M059J (cell line): ENCODE measurements at places on chromosomes 1 and 21. TPM values are rescaled to one million over a fixed set of nuclear protein-coding genes. Genes with fewer than 3 reads are reported as not detected.
A peak's percentile ranks its signal among the peaks of the same experiment; 100 is the strongest.

GRCh38 chr1:102699524-102699923, 408.8 kb downstream of the COL11A1 start:
- DNase-seq: no peak

DNA sequence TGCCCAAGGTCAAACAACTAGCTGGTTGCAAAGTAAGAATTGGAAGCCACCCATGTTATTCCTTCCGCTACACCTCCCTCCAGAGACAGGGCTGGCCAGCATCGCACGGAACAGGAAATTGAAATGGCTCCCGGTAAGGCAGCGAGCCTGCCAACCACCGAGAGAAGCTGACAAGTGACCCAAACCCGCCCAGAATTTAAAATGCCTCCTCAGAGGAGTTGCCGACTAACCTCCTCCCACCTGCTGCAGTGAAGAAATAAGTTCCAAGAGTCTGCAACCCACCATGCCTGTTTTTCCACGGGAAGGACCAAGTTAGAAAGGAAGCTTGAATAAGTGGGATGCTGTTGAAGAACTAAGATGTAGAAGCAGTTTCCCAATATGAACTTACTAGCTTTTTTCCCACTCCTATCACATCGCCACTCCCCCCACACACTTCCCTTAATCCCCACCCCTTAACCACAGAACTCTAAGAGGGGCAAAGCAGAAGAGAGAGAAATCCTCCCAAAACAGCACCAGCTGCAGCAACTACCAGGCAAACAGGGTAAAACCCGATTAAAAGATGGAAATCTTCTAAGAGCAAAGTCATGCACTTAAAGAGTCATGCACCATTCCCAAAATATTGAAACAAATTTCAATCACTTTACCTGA, 78.6 kb downstream of the TIAM1 start:
- no peak for DNase-seq

- DNase-seq: no peak
These were observed 65.9 kb upstream of the L1TD1 start for GRCh38 chr1:62128745-62129144.

- DNase-seq: no peak
These were observed 60.3 kb downstream of the FH start for GRCh38 chr1:241459186-241459802.

DNA sequence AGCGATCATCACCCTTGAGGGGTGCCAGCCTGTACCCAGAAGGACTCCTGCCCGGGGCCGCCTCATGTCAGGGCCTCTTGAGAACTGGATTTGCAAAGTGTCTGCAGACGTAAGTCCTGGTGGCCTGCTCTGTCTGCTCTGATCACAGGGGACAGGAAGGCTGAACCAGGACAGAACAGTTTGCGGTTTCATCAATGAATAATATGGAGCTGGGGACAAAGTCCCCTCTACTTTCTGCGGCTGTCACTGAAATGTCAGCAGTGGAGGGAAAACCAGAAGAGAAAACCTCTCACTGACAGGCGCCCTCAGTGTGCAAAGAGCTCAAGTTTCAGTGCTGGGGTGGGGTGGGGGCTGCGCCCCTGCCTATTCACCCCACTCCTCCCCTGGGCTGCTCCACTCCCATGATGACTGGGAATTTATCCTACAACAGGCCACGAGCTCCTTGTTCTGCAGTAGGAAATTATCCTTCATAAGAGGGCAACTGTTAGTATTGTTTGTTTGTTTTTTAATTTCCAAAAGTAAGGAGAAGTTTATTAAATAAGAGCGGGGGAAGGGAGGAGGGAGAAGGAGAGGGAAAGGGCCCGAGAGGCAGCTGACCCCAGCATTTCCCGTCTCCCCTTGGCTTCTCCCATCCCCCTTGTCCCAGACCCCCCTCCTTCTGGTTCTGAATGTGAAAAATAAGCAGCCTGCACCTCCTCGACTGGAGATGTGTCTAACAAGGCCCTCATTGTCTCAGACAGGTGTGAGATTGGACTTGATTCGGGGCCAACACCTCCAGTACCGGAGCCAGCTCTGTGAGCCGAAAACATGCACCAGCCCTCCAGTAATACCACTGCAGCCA, 149.2 kb downstream of the CLIC6 start:
- DNase-seq: no peak

DNA sequence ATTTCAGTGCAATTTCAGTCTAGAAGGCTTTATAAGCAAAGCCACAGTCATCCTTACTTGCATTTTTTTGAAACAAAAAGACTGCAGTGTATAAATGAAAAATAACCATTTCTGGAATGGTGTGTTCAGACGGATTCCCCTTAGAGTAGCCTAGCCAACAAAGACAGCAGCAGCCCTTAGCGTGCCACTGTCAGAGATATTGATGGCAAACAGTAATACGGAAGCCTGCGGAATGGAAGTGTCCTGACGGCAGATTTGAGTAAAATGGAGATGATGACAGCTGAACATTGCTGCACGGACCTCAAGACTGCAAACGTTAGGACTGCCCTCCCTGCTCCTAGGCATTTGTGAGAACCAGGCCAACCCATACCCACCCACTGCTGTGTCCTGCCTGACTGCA, 54.7 kb downstream of the PDE9A start:
- DNase-seq: no peak

GRCh38 chr1:39165049-39165448, 39.4 kb upstream of the MACF1 start:
- DNase-seq: no peak

GRCh38 chr1:205284420-205285144, 37.0 kb downstream of the NUAK2 start:
- peak; percentile 100 for DNase-seq

DNA sequence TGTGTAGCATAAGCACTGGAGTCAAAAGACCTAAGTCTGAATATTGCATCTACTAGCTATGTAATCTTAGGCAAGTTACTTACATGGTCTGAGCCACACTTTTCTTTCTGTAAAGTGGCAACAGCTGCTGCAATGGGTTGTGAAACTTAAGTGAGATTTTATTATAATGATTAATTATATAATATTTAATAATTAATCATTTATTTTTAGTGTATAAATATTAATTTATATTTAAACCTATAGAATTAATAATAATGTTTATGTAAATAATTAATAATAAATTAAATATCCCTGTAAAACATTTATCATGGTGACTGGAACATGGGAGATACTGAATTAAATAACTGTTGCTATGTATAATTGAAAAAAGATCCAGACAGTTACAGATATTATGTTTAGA, 180.3 kb downstream of the LRRC40 start:
- no peak for DNase-seq

DNA sequence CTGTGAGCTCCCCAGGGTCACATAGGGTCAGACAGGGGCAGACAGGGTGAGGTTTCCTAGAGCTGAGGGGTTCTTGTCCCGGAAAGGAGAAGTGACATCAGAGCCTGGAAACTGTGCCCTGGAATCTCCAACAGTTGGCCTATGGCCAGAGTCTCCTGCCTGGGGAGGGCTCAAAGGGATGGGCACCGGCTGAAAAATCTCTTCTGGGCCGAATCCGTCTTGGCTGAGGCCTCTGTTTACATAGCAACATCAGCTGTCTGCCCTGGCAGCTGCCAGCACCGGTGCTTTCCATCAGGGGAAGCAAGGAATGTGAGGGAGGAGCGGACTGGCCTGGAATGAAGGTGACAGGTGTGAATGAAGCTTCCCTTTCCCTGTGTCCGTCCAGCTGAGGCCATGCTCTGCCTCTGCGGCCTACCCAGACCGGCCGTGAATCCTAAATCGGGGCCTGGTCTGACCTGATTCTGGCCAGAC, 30.7 kb downstream of the VASH2 start:
- no peak for DNase-seq

- no peak for DNase-seq
These were observed 138.2 kb downstream of the CAMTA1 start for GRCh38 chr1:6923416-6923815.

Gene CFAP45
- total RNA-seq: 0.20 and 1.0 TPM in 2 replicates

Gene CACNA1S
- not detected in 2 replicates for total RNA-seq

Gene PPFIA4
- total RNA-seq: 2.5 and 12.1 TPM in 2 replicates

Gene KCNA3
- total RNA-seq: not detected in 2 replicates

Gene PLEKHN1
- total RNA-seq: 2.4 and 4.5 TPM in 2 replicates

Gene KCNK1
- 4.3 and 5.9 TPM in 2 replicates for total RNA-seq

Gene KCNJ9
- not detected in 2 replicates for total RNA-seq

Gene GJA9
- not detected in 2 replicates for total RNA-seq

Gene ELF3
- 0.15 and 2.3 TPM in 2 replicates for total RNA-seq

Gene RGS13
- 0.20 TPM in 1 of 2 replicates, not detected in the other for total RNA-seq

Gene SESN2
- 5.3 and 7.9 TPM in 2 replicates for total RNA-seq

Gene S100A13
- total RNA-seq: 206 and 207 TPM in 2 replicates
